ENCODE measurements at places on chromosomes 12 and 14. TPM values are rescaled to one million over a fixed set of nuclear protein-coding genes. Genes with fewer than 3 reads are reported as not detected.
A peak's percentile ranks its signal among the peaks of the same experiment; 100 is the strongest.

The TMEM121 gene
- 4.6 TPM for polyA plus RNA-seq

DNA sequence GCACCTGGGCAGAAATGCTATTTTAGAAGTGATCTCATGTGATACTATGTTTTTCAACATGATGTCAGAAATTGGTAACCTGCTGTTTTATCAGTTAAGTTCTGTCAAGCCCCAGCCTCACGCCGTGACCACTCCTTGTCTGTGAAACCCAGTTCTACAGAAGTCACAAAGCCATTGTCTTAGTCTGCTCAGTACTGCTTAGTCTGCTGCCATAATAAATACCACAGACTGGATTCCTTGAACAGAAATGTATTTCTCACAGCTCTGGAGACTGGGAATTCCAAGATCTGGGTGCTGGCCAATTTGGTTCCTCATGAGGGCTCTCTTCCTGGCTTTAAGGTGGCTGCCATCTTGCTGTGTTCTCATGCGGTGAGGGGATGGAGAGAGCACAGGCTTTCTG, 176.9 kb downstream of the PRKCH start:
- DNase-seq: no peak

DNA sequence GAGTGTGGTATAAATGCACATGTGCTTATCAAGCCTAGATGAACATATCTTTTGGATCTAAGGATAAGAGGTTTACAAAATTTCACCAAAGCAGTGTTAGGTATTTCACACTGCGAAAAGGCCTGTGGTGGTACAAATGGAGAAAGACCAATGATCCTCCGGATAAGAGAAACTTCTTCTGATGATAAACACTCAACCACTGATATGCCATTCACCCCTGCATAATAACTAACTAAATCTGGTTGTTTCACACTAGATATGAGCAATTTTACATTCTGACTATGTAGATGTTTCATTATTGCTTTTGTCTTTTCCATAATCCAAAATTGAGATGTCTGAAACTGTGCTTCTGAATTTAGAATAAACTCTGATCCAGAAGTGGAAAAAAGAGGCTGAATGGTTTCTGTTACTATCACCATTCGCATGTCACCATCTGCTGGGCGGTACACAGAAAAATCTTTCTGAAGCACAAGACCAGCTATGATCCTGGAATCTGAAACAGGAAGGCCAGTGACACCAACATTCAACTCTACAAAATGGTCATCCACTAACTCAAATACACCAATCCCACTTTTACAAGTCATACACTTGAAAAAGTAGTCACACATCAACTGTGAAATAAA, 1.3 kb downstream of the BBS10 start:
- no peak for DNase-seq

GRCh38 chr12:132162508-132163031, 18.3 kb downstream of the NOC4L start:
- peak; percentile 50 for DNase-seq

GRCh38 chr12:119182701-119183493, 4.2 kb downstream of the HSPB8 start:
- DNase-seq: no peak

DNA sequence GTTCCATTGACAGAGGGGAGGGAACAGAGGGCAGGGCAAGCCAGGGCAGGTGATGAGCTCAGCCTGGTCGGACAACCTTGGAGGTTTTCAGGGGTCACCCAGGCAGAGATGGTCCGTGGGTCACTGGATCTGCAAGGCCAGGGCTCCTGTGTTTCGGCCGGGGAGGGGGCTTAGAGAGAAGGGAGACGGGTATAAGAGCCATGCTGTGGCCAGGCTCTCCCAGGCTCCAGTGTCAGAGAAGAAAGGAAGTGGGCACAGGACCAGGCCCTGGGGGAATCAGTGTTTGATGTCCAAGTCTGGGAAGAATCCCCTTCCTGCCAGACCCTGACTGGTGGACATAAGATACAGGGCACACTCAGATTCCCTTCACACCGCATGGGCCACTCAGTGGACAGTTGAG, 36.9 kb downstream of the DIO3 start:
- no peak for DNase-seq

All from BJ (cell line).